Activated CD4-positive, alpha-beta T cell treated with anti-CD3 and anti-CD28 coated beads, Interleukin-2, amount 10 ng/mL, durations not matched to agents 7 days and 5 days (primary cell): ENCODE measurements at places on chromosomes 13 and 19. TPM values are rescaled to one million over a fixed set of nuclear protein-coding genes. Genes with fewer than 3 reads are reported as not detected.
A peak's percentile ranks its signal among the peaks of the same experiment; 100 is the strongest.

DNA sequence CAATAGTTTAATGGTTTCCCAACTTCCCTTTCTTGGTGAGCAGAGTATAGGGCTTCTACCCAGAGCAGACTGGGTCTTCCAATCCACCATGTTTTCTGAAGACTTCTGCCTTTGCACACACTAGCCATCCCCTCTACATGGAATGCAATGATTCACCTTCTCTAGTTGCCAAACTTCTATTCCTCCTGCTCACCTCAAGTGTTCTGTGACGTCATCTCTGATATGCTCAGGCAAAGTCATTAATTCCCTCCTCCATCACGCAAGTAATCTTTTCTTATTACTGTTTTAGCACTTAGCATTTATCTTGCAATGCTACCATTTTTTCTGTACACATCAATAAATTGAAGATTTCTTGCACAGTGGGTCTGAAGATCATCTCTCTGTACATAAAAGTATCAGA, 174.2 kb downstream of the RBM26 start:
- H3K36me3 ChIP-seq: no peaks in the 10 kb centered on the region
- H3K4me1 ChIP-seq: no peaks in the 10 kb centered on the region
- peaks cover 8% of the 10 kb centered on the region for H3K27me3 ChIP-seq
- no peak for DNase-seq
- H3K27ac ChIP-seq: no peak overlapping the region
- H3K4me3 ChIP-seq: no peak overlapping the region

ATP4A gene
- total RNA-seq: not detected

DNA sequence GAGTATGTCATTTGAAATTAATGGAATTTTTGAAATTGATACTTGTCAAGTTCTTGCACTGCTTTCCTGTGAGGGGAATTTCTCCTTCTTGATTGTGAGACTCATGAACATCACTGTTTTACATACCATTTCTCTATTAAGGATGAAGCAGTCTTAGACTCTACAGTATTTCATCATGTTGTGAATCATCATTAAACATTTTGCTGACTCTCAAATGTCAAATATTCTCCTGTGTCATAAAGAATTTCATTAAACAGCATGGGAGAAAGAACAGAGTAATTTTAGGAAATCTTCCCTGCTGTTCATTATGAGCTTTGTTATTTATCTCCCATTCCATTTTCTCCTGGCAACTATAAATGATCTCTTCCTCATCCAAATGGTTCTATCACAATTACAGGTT, 729.0 kb downstream of the PCDH9 start:
- H3K4me3 ChIP-seq: no peak overlapping the region
- H3K36me3 ChIP-seq: no peaks in the 10 kb centered on the region
- no peak for DNase-seq
- H3K27me3 ChIP-seq: no peaks in the 10 kb centered on the region
- H3K27ac ChIP-seq: no peak overlapping the region

CEACAM6 gene
- total RNA-seq: not detected

GRCh38 chr13:53045189-53045588, 16.6 kb downstream of the OLFM4 start:
- no peak overlapping the region for H3K27ac ChIP-seq
- no peak overlapping the region for H3K4me3 ChIP-seq
- H3K4me1 ChIP-seq: no peaks in the 10 kb centered on the region
- no peaks in the 10 kb centered on the region for H3K27me3 ChIP-seq
- no peak for DNase-seq

DNA sequence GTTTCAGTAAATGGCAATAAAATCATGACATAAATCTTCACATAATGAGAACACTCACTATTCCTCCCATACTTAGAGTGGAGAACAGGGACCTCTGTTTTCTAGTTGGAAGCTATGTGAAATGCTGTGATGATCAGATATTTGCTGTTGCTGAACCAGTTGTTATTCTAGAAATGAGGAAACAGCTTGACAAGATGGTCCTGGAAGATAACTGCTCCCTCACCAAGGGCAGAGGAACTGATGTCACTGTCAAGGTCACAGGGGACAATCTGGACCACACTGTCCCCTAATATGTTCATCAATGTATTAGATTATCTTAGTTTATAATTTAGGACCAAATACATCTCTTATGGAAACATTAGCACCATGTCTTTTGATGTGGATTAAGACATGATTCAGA, 1173.3 kb downstream of the PCDH17 start:
- H3K36me3 ChIP-seq: no peaks in the 10 kb centered on the region
- no peak for DNase-seq
- H3K4me1 ChIP-seq: no peaks in the 10 kb centered on the region
- H3K27ac ChIP-seq: no peak overlapping the region

CCNA1 gene
- total RNA-seq: 0.83 TPM

DNA sequence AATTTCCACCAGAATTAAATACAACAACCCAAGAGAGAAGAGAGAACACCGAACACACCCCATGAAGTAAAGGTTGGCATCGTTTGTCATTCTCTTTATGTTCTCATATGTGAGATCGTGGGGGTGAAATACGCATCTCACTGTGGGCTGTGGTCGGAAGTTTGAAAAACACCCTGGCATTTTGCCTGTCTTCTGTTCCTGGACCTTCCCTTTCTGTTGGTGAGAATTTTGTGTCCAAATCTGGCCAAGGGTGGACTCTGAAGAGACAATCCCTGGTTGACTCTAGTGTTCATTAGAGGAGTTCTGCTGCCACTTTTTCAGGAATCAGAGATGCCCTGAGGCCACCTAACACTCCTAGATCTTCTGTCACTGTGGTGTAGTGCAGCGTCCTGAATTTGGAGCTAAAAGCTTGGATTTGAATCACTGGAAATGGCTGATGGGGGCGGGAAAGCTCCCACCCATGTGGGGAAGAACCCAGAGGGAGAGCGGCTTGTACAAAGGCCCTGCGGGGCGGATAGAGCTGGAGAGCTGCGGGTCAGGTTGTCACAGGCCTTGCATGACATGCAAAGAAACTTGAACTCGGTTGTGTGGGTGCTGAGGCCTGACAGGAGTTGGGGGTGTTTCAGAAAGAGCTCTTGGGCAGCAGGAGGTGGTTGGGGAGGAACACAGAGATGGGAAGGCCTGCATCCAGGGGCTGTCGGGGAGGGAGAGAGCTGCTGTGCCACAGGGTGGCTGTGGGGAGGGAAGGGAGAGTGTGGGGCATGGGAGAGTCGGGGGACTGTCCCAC, 11.1 kb upstream of the SPATA13 start:
- no peak for DNase-seq
- peaks cover 9% of the 10 kb centered on the region for H3K27me3 ChIP-seq
- H3K36me3 ChIP-seq: no peaks in the 10 kb centered on the region
- no peak overlapping the region for H3K27ac ChIP-seq

TEX29 gene
- total RNA-seq: 0.52 TPM

CGB1 gene
- total RNA-seq: not detected

GRCh38 chr19:7505682-7506384, 10.1 kb upstream of the ZNF358 start:
- peaks cover 24% of the 10 kb centered on the region for H3K27me3 ChIP-seq
- no peak overlapping the region for H3K27ac ChIP-seq
- no peak overlapping the region for H3K4me3 ChIP-seq
- DNase-seq: no peak

KCNRG gene
- 0.60 TPM for total RNA-seq

DNA sequence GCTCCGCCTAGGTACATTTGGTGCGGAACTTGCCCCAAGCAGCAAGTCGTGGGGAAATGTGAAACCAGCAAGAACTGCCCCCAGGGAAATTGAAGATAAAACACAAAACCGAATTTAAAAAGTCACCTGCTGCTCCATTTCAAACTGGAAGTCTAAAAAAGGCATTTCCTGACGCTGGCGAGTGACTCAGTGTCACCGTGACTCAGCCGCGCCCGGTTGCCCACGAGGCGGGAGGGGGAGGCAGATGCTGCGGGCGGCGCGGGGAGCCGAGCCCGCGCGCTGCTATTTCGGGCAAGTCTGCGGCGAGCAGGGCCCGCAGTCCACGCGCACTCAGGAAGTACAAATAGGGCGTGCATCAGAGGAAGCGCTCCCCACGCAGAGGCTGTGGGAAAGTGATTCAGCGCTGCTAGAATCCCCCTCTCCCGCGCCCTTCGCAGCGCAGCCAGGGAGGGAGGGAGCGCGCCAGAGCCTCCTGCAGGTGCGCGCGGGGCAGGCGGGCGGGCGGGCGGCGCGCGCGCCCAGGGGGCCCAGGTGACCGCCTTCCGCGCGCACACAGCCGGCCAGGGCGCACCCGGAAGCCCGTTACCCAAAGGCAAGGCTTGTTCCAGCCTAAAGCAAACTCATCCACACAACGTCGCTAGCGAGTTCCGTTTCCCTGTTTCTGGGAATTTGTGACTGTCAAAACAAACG, 168.8 kb downstream of the COL4A1 start:
- H3K27ac ChIP-seq: peak overlapping the region; percentile 70
- H3K4me3 ChIP-seq: peak overlapping the region; percentile 73
- H3K4me1 ChIP-seq: peaks cover 10% of the 10 kb centered on the region
- DNase-seq: peak; percentile 61
- H3K27me3 ChIP-seq: peaks cover 54% of the 10 kb centered on the region
- no peaks in the 10 kb centered on the region for H3K36me3 ChIP-seq

ZNF540 gene
- total RNA-seq: 1.2 TPM

COL4A1 gene
- 0.12 TPM for total RNA-seq

DNA sequence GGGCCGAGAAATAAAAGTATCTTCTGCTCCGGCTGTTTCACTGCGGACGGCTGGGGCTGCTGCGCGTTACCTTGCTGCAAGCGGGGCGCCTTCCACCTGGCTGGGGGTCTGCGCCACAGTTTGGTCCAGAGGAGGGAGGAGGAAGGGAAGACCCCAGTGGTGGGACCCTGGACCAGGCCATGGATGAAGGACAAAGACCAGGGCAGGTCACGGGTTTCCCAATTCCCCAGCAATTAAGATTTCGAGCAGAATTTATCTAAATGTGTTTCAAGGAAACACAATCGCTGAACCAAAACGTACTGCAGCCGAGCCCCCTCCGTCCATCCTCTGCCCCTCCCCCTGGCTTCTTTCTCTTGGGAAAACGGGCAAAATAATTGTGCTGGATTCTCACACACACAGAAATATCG, 2.9 kb downstream of the SOX1 start:
- H3K4me1 ChIP-seq: peaks cover 3% of the 10 kb centered on the region
- H3K27ac ChIP-seq: peak overlapping the region; percentile 80
- peaks cover 61% of the 10 kb centered on the region for H3K27me3 ChIP-seq

- no peak overlapping the region for H3K27ac ChIP-seq
- DNase-seq: no peak
- no peaks in the 10 kb centered on the region for H3K4me1 ChIP-seq
- no peak overlapping the region for H3K4me3 ChIP-seq
- H3K27me3 ChIP-seq: peaks cover 18% of the 10 kb centered on the region
Observed at GRCh38 chr19:5492635-5493409, 37.6 kb downstream of the ZNRF4 start.

DNA sequence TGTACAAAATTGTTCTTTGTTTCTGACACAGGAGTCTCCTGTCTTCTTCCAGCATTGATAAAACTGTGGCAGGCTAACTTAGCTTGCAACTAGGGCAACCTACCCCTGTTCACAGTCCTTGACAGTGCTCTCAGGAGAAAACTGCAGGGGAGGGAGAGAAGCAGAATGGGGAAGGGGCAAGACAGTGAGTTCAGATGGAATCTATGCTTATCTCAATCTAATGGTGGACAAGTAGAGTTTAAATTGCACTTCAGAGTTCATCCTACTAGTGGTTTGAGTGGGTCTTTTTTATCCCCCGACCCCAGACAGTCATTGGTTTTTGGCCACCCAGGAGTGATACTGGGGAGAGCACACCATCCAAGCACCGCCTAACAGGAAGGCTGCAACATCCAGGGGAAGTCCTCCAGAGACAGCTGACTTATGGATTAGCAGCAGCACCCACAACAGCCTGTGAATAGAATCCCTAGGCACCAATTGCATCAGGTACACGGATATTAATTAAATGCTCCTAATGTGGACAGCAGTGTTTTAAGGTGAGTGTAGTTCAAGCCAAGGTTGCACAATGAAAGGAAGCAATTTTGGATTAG, 236.6 kb downstream of the NHLRC3 start:
- no peak overlapping the region for H3K27ac ChIP-seq
- H3K4me1 ChIP-seq: no peaks in the 10 kb centered on the region
- peaks cover 14% of the 10 kb centered on the region for H3K27me3 ChIP-seq
- H3K4me3 ChIP-seq: no peak overlapping the region

- peaks cover 15% of the 10 kb centered on the region for H3K4me1 ChIP-seq
- peaks cover 68% of the 10 kb centered on the region for H3K27me3 ChIP-seq
- no peaks in the 10 kb centered on the region for H3K36me3 ChIP-seq
- H3K27ac ChIP-seq: no peak overlapping the region
- no peak for DNase-seq
Observed at GRCh38 chr13:46893221-46893740, 3.6 kb downstream of the HTR2A start.

- no peak overlapping the region for H3K27ac ChIP-seq
- H3K4me3 ChIP-seq: no peak overlapping the region
- H3K27me3 ChIP-seq: peaks cover 9% of the 10 kb centered on the region
- H3K4me1 ChIP-seq: peaks cover 14% of the 10 kb centered on the region
Observed at GRCh38 chr19:11191934-11192333, 5.4 kb downstream of the KANK2 start.

GRCh38 chr13:27172495-27172842, 858 bp upstream of the USP12 start:
- no peak for DNase-seq
- peak overlapping the region; percentile 81 for H3K4me3 ChIP-seq
- H3K27ac ChIP-seq: peak overlapping the region; percentile 89

GRCh38 chr19:375395-376110, 31.0 kb upstream of the MIER2 start:
- peak overlapping the region; percentile 13 for H3K27ac ChIP-seq
- H3K4me3 ChIP-seq: no peak overlapping the region
- no peak for DNase-seq
- H3K36me3 ChIP-seq: no peaks in the 10 kb centered on the region
- H3K4me1 ChIP-seq: peaks cover 2% of the 10 kb centered on the region
- no peaks in the 10 kb centered on the region for H3K27me3 ChIP-seq

- peaks cover 2% of the 10 kb centered on the region for H3K27me3 ChIP-seq
- no peak for DNase-seq
- H3K4me1 ChIP-seq: peaks cover 5% of the 10 kb centered on the region
Observed at GRCh38 chr13:27177852-27178251, 6.2 kb upstream of the USP12 start.

DNA sequence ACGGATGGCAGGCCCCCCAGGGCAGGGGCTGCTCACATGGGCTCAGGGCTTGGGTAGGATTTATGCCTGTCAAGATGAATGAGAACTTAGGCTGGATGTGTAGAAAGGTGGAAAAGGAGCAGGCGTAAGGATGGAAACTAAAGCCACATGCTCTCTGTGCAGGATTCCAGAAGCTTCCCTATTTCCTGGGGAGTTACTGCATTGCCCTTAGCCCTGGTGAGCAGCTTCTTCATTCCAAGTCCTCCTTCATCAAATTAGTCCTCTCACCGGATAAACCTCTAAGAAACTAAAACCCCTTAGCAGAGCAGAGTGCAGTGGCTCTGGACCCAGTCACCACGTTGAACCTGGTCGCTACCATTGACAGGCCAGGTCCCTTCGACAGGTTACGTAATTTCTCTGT, 7.4 kb downstream of the ATP12A start:
- peaks cover 27% of the 10 kb centered on the region for H3K4me1 ChIP-seq
- H3K36me3 ChIP-seq: no peaks in the 10 kb centered on the region
- H3K4me3 ChIP-seq: no peak overlapping the region
- no peak for DNase-seq

GRCh38 chr13:27266917-27267316, 3.7 kb upstream of the RASL11A start:
- no peak overlapping the region for H3K27ac ChIP-seq
- peaks cover 16% of the 10 kb centered on the region for H3K4me1 ChIP-seq
- peaks cover 8% of the 10 kb centered on the region for H3K27me3 ChIP-seq
- H3K4me3 ChIP-seq: no peak overlapping the region

ZNF45 gene
- 17.0 TPM for total RNA-seq

COX6B2 gene
- total RNA-seq: not detected

GRCh38 chr13:74070065-74070464, 64.1 kb downstream of the KLF12 start:
- H3K27ac ChIP-seq: peak overlapping the region; percentile 86
- no peaks in the 10 kb centered on the region for H3K27me3 ChIP-seq
- H3K4me1 ChIP-seq: peaks cover 66% of the 10 kb centered on the region
- H3K36me3 ChIP-seq: peaks cover 51% of the 10 kb centered on the region
- DNase-seq: peak; percentile 48
- H3K4me3 ChIP-seq: peak overlapping the region; percentile 64
